ENCODE measurements at places on chromosomes 7 and 10.

GRCh38 chr7:111137296-111138192 lies 46.6 kb downstream of the LRRN3 start:
- no peak for DNase-seq

DNA sequence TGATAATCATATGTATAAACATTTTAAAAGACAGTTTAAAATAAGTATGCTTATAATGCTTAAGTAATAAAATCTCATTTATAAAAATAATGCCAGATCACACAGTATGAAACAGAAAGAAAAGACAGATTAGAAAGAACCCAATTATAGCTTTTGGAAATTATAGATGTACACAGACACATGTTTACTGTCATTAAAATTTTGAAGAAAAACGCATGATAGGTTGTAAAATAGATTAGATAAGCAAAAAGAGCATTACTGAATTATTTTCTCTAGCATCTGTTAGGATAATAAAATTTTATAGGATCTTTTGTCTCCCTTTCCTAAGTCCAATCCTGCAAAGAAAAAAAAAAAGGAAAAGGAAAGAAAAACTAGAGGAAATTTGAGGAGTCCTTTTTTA lies 1107.3 kb upstream of the LRRN3 start:
- DNase-seq = no peak

GRCh38 chr7:127666602-127667001 lies 14.6 kb downstream of the SND1 start:
- no peak for DNase-seq

GRCh38 chr10:70978181-70978580 lies 89.8 kb upstream of the PCBD1 start:
- DNase-seq = no peak
